ENCODE measurements at places on chromosomes 16 and 17.

- no peak for DNase-seq
Observed at GRCh38 chr16:15690296-15690695, 40.3 kb downstream of the NDE1 start.

GRCh38 chr16:26464576-26465266 is 602.0 kb upstream of the C16orf82 start:
- DNase-seq: no peak

DNA sequence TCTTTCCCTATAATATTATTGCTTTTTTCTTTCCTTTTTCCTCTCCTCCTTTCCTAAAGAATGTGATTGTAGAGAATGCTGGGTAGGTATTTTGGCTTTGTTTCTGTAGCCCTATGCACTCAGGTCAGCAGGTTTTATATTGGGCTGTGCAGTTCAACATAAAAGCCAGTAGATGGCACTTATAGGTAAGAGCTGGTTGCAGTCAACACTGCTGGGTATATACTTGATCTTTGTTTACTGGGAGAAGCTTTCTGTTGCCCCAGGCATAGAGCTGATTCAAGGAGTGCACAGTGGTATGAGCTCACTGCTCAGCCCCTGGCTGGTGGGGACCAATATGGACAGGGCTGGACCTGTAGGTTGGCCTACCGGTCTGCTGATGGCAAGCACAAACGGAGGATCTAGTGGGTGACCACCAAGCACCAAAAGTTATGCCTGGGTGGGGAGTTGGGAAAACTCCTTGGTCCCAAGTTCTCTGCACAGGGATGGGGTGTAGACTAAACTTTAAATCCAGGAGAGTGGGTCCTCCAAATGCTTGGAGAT is 378.9 kb downstream of the PMP22 start:
- DNase-seq: no peak

DNA sequence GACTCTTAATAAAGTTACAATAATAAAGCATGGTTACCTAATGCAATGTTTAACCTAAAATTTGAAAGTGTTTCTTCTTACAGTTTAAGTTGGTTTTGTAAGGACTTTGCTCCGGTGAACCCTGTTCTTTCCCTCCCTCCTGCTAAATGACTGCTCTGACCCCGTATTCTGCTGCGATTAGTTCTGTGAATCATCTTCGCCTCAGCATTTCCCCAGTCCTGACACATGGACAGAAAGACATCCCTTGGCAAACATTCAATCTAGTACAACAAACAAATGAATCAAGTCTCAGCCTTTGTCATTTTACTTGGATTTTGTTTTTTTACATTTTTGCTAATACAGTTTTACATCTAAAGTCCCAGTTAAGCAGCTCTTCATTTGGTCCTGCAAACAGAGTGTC is 15.4 kb downstream of the KCNJ2 start:
- DNase-seq: no peak

GRCh38 chr17:55648086-55648485 is 74.6 kb downstream of the TMEM100 start:
- DNase-seq: no peak

GRCh38 chr16:88616320-88616719 is 22.1 kb upstream of the IL17C start:
- DNase-seq: no peak

- DNase-seq: no peak
Observed at GRCh38 chr17:78844301-78845005, 3.8 kb upstream of the USP36 start.

GRCh38 chr17:31835984-31836383 is 23.1 kb downstream of the COPRS start:
- DNase-seq: no peak

DNA sequence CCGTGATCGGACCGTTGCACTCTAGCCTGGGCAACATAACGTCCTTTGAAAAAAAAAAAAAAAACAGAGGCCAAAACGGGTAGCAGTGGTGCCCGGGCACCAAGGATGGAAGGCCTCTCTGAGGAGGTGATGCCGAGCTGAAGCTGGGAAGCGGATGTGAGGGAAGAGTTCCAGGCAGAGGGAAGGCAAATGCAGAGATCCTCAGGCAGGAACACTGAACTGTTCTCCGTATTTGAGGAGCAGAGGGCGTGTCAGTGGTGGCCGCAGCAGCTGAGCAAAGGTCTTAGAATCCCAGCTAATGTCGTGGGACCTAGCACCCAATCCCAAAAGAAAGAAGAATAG is 656 bp upstream of the KCTD13 start:
- no peak for DNase-seq

GRCh38 chr17:16941072-16942036 is 30.6 kb downstream of the TNFRSF13B start:
- no peak for DNase-seq

DNA sequence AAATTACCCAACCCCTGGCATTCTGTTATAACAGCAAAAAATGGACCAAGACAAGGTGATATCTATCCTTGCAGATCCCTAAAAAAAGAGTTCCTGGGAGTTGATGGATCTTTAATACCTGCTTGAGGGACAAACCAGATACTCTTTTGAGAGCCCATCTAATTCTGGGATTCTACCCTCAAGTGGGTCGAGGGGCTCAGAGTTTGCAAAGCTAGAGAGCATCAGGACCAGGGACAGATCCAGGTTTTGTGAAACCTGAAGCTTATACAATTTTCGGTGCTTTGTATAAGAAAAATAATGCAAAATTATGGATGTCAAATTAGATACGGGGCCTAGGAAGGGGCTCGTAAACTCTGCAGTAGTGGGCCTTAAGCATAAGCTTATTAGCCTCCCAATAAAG is 130.5 kb upstream of the CRHR1 start:
- no peak for DNase-seq

DNA sequence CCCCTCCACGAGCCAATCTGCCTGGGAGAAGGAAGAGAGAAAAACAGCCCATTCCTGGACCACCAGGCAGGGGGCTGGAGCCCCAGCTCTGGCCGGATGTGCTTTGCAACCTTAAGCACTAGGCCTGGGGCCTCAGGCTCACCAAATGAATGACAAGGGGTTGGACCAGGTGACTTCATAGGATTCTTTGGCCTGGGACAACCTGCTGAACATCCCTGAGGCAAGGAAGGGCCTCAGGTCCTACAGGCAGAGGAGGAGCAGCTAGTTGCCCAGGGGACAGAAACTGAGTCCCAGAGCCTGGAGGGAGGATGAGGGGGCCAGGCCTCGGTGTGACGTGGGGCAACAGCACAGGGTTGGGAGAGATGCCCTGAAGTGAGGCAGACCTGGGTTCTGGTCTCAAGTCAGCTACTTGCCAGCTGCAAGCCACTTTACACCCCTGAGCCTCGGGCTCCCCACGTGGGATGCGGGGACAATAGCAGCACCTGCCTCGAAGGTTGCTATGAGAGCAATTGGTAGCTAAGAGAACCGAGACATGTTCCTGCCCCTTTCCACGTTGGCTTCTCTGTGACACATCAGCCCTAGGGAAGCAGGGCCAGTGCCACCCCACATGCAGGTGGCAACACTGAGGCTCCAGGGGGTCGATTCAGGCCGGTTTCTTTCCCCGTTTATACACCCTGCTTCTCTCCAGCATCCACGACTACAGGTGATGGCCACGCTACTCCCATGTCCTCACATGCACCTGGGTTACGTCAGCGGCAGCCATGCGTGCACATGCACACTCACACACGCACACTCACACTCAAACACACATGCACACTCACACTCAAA is 42.6 kb downstream of the CFAP20 start:
- DNase-seq: no peak
